ENCODE measurements at places on chromosomes 12 and 14.

DNA sequence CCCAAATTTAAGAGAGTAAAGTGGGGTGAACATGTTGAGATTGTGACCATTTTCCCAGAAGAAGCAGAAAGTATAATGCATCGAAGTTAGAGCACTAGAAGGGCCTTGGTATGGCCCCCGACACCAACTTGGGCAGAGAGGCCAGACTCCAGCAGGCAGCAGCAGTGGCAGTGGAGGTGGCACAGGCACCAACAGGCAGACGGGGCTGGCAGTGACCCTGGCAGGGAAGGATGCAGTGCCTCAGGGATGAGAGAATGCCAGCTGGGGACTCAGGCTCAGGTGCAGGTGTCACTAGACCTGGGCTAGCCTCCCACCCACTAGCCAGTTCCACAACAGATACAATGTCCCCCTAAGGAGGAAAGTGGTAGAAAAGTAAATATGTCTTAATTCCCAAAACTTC is 27.7 kb upstream of the AMIGO2 start:
- DNase-seq: no peak

DNA sequence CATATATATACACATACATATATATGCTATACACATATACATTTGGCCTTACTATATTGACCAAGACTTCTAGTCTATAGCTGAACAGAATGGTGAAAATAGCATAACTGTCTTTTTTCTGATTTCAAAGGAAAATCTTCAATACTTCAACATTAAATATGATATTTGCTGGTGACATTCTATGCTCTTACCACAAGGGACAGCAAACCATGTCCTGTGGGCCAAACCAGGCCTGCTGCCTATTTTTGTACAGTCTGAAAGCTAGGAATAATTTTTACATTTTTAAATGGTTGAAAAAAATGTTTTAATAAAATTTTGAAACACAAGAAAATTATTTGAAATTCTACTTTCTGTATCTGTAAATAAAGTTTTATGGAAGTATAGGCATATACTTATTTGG is 63.6 kb downstream of the EML5 start:
- no peak for DNase-seq

DNA sequence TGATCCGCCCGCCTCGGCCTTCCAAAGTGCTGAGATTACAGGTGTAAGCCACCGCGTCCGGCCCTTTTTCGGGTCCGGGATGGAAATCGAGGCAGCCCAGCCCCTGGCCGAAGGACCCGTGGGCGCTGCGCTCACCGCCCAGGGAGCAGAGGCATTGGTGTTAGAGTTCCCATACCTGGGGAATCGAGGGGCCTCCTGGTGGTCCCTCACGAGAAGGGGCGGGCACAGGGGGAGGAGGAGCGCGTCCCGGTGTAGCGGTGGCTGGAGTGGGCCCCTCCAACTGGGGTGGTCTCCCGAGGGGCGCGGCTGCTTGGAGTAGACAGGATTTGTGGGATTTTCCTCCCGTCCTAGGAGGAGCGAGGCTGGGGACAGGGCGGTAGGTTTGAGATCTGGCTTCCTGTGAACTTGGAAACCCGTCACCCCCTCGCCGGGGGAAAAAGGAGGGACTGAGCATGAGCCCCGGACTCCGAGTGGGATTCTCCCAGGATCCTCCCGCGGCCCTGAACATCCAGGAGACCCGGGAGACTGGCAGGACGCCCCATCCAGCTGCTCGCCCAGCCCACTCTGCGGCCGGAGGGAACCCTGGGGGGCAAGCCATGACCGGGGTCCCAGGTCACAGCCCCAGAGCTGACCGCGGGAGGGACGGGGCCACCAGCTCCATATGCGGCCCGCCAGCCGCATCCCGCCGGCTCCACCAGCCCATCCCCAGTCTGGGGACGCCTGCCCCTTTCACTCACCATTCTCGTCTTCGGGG is 70.9 kb downstream of the ASCL4 start:
- DNase-seq: no peak

GRCh38 chr14:95402578-95402977 is 82.9 kb upstream of the CLMN start:
- no peak for DNase-seq

DNA sequence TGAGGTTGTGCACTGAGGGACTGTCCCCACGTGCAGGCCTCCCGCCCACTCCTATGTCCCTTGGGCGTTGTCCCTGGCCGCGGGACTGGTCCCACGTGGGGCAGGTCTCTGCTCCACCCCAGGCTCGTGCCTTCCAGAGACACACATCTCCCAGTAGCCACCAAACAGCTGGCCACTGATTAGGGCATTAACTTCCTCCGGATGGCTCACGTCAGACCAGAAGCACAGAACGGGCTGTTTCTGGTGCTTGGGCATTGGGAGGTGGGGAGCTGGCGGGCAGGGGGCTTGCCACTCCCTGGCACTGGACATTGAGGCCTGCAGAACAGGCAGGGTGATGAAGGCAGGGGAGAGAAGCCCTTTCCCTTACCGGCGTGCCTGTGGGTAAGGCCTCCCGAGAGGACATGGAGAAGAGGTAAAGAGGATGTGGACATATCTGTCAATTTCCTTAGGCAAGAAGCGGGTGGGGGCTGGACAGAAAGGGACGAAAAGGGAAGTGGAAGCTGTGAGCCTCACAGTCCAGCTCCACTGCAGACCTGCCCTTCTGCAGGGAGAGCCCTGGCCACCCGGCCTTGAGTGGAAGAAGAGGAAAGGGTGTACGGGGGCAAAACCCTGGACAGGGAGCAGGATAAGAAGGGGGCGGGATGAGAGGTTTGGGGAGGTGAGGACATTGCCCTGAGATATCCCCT is 101.2 kb downstream of the NINJ2 start:
- no peak for DNase-seq

DNA sequence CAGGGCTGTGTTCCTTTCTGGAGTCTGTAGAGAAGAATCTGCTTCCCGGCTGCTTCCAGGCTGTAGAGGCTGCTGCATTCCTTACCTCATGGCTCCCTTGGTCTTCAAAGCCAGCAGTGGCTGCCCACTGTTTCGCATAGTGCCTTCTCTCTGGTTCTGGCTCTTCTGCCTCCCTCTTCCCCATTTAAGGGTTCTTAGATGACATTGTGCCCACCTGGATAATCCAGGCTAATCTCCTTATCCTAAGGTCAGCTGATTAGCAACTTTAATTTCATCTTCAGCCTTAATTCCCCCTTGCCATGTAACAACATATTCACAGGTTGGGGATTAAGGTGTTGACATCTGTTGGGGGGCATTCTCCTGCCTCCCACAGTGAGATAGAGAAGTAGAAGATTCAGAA is 208.6 kb upstream of the TMTC1 start:
- DNase-seq: no peak

- DNase-seq: no peak
These were observed 101.9 kb downstream of the RIN3 start for GRCh38 chr14:92615451-92615850.
